ENCODE measurements at places on chromosomes 4 and X.

GRCh38 chr4:10020106-10020505 lies 1.2 kb downstream of the SLC2A9 start:
- no peak for DNase-seq

GRCh38 chr4:40193016-40193571 lies 3.7 kb upstream of the RHOH start:
- no peak for DNase-seq

GRCh38 chrX:15820106-15821073 lies 30.1 kb downstream of the ZRSR2 start:
- no peak for DNase-seq

DNA sequence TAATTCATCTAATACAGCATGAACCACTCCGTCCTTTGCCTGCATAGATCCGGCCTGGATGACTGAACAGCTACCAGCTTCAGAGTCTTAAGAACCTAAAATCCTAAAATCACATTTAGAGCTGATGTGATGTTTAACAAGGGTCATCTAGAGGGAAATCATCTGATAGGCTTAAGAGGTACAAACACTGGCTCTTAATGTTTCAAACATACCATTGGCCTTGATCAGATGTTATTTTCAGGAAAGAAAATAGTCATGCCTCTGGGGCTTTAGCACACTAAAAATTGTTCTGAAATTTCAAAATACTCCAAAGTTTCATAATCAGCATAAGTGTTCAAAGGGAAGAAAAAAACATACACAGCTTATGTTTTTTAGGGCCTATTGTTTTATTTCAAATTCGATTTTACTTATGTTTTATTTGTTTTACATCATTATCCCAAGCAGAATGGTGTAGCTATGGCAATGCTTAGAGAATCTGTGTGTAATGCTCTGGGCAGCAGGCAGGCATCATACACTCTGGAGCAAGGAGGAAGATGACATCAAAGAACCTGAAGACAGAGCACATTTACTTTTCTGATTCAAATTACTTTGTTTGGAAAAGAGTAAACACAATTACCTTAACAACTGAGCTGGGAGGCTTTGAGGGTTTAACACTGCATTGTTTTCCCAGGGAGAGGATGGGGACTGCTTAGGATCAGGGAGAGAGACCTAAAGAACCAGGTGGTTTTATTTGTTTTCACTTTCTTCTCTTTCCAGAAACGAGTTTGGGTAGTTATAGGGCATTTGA lies 25.3 kb upstream of the LEF1 start:
- no peak for DNase-seq

DNA sequence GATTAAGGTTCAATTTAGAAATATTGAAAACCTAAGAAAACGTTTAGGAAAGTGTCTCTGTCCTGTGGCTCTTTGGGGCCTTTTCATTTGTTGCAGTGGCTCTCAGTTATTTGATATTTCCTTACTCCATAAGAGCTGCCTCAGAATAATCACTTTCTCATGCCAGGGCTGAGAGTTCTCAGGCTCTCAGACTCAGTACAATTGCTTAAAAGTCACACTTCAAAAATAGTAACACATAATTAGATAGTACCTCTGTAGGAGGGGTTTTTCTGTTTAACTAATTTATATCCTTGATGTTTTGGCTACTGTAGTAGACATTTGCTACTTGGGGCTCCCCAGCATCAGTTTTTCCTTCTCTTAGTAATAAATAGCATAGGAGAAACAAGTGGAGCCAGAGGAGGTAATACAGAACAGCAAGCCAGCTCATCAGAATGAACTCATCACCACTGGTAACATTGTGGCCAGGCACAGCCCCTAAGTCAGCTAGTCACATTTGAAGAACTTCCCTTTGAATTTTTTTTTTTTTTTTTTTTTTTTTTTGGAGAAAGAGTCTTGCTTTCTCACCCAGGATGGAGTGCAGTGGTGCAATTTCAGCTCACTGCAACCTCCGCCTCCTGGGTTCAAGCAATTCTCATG lies 8.0 kb upstream of the HNRNPD start:
- DNase-seq = no peak

GRCh38 chrX:39464253-39464652 lies 633.5 kb downstream of the BCOR start:
- no peak for DNase-seq

- DNase-seq = no peak
Measured at GRCh38 chr4:168981460-168981859, 28.6 kb downstream of the CBR4 start.

DNA sequence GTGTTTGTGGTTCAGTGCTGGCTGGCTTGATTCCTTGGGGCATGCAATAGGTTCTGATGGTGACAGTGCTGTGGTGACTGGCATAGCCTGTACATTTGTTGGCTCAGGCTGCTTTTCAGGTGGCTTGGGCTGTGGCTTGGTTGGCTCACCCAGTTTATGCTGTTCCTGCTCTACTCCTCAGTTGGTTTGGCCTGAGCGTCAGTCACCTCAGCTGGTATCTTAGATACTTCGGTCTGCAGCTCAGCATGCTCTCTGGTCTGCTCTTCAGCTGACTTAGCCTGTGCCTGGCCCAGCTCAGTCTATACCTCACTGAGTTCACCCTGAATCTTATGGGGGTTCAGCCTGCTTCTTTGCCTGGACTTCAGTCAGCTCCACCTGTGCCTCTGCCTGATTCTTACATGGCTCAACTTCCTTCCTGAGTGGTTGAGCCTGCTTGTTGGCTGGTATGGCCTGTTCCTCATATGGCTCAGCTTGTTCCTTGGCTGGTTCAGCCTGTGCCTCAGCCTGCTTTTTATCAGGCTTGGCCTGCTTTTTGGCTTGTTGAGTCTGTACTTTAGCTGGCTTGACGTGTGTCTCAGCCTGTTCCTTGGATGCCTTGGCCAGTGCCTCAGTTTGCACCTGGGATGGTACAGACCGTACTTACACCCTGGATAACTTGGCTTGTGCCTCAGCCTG lies 170.6 kb downstream of the MSN start:
- DNase-seq = no peak

DNA sequence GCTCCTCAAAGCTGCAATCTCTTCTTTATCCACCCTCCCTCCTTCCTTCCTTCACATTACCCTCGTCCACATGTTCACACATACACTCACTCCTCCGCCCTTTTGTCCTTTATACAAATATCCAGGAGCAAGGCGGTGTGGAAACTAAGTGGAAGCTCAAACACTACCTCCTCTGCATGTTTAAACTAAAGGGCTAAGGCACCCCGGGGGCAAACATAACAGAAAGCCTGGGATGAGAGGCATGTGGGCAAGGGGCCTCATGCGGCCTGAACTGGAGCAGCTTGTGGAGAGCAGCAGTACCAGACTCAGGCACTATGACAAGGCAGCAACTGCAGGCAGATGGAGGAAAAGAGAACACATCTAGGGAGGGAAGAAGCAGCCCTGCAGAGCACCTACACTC lies 9.5 kb downstream of the MAB21L2 start:
- DNase-seq = no peak

DNA sequence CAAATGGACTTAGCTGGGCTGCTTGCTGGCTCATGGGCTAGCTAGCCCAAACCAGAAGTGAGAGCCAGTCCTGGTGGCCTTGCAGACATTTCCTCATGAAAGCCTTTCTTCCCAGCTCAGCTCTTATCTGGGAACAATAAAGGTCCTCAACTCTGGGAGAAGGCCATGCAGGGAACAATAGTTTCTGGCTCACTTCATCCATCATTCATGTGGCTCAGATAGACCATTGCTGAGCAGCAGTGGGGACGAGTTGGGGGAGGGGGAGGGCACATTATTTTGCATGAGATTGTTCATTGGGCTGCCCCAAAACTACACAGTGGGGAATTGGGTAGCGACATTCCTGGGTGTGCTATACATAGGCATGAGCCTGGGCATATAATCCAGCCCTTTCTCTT lies 47.6 kb downstream of the NHSL2 start:
- no peak for DNase-seq

- no peak for DNase-seq
Measured at GRCh38 chr4:71206763-71207162, 132.1 kb upstream of the SLC4A4 start.

- no peak for DNase-seq
Measured at GRCh38 chr4:173170182-173170778, 1.7 kb downstream of the GALNT7 start.

DNA sequence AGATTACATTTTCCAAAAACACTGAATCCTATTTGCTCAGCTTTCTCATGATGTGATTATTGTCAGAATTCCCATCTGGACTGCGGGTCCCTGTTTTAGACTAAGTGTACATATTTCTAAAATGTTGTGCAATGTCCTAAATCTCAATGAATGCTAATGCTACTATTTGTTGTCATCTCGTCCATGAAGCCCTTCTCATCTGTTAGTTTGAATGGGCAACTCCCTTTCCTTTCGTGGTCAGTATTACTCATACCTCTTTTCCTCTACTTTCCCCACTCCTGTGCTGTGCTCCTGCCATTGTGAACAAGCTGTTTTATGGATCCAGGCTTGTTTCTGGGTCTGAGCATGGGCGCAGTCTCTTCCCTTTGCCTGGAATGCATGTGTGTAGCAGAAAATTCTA lies 91.0 kb downstream of the MID1 start:
- DNase-seq = no peak

DNA sequence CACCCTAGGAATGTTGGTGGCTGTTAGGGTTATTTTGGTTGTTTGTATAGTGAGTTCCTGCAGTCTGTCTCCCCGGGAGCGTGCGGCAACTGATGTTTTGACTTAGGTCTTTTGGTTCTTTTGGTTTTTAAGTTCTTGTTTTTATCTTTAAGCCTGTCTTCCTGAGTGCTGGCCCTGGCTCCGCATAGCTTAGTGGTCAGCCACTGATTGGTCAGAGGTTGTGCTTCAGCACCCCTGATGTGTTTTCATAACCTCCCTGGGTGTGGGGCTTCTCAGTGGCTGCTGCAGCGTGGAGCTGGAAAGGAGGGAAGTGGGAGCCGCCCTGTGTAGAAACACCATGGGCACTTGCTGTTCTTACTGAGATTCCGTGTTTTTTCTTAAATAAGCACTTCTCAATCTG lies 5.1 kb downstream of the PIGG start:
- no peak for DNase-seq

GRCh38 chr4:132396636-132397035 lies 752.5 kb upstream of the PCDH10 start:
- no peak for DNase-seq

DNA sequence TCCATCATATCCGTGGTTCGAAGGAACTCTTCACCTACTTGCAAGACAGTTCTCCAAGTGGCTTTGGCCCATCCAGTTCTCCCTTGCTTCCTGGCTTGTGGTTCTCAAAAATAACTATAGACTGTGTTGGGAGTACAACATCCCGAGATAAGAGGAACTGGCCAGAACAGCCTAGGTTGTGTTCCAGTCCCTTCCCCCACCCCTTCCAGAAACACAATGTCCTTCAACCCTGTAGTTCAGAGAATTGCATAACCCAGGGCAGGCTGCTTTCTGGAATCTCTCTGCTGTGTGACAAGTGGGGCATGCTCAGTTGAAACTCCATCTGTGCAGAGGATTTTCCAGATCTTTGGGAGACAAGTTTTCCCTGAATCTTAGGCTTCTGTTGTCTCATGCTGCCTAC lies 206.5 kb downstream of the PCDH10 start:
- DNase-seq = no peak

- no peak for DNase-seq
Measured at GRCh38 chr4:84258905-84259830, 239.9 kb downstream of the NKX6-1 start.

DNA sequence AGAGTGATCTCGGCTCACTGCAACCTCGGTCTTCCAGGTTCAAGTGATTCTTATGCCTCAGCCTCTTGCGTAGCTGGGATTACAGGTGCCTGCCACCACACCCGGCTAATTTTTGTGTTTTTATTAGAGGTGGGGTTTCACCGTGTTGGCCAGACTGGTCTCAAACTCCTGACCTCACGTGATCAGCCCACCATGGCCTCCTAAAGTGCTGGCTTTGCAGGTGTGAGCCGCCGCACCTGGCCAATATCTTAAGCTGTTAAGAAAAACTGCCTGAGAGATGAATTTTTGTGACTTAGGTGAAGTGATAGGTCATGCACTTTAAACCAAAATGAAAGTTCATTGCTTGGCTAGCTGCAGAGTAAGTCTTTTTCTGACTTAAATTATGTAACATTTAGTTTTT lies 5.8 kb downstream of the KDM6A start:
- no peak for DNase-seq

DNA sequence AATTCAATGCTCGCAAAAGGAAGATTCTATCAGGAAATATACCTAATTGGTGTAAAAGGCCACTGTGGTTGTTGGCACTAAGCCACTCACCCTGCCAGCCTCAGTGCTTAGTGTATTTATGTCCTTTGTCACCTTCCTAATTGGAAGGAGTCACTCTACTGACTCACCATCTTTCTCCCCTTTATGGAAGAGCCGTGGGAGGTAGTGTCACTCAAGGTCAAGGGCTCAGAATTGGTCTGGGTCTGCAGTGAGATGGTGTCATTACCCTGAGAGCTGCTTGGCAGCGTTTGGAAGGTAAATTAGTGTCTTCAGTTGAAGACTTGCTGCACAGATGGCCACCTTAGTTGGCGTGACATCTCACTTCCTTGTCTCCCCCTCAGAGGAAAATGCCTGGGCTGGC lies 41.7 kb upstream of the CDKN2AIP start:
- no peak for DNase-seq

GRCh38 chr4:146274774-146275173 lies 60.4 kb downstream of the REELD1 start:
- no peak for DNase-seq

Measured in T-helper 22 cell (primary cell).